ENCODE measurements at places on chromosomes 5 and 9.

DNA sequence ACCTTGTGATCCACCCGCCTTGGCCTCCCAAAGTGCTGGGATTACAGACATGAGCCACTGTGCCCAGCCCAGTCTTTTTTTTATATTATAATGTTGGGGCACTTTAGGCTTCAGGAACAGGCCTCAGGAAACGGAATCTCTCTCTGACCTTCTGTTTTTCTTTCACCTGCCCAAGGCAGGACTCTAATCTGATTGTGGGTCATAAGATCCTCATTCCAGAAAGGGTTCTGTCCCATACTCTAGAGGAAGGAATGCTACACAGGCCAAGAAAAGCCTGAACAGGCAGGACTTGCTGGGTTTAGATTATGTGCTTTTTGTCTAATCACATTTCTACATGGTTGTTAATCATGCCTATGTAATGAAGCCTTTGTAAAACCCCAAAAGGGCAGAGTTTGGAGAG lies 1.8 kb upstream of the CCL28 start:
- DNase-seq, result no peak

DNA sequence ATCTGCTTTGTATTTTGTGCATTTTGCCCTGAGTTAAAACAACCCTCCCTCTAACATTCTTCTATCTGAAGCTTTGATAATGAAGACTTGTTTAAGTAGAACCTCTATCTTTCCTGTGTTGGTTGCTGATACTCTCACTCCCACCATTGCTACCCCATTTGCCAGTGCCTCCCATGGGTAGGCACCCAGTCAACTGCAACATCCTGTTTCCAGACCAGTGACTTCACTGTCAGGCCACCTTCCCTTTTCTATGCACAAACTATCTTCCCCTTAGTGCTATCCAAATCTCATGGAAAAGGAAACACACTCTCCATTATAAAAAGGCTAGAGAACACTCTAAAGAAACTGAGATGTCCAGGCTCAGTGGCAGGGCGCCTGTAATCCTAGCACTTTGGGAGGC lies 5.6 kb upstream of the IARS1 start:
- no peak for DNase-seq

DNA sequence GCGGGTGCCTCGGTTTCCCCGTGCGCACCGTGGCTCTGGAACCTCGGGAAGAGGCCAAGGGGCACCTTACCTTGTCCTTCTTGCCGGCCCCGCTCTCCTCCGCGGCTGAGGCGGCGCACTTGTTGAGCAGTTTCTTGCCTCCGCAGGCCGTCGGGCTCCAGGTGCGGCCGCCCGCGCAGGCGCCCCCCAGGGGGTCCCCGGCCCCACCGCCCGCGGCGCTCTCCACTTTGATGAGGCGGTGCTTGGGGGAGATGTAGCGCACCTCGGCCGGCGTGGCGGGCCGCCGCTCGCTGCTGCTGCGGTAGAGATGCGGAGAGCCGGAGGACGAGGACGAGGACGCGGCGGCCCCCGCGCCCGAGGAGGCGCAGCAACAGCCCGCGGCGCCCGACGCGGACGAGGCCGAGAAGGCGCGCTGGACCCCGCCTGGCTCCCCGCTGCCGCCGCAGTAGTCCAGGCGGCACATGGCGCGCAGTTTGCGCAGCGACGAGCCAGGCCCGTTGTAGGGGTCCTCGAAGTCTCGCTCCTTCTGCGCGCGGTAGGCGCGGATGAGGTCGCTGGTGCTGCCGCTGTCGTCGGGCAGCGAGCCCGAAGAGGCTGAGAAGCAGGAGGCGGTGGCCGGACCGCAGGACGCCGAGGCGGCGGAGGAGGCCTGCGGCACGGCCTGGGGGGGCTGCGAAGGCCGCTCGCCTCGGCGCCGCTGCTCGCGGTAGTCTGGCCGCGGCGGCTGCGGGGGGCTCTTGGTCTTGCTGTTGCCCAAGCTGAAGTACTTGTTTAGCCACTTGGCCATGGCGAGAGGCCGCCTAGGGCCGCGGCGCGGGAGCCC lies 957 bp downstream of the SHB start:
- no peak for DNase-seq

GRCh38 chr5:122789461-122790171 lies 14.7 kb downstream of the SNX2 start:
- no peak for DNase-seq

GRCh38 chr5:68762201-68762600 lies 331.6 kb upstream of the SLC30A5 start:
- DNase-seq, result no peak

DNA sequence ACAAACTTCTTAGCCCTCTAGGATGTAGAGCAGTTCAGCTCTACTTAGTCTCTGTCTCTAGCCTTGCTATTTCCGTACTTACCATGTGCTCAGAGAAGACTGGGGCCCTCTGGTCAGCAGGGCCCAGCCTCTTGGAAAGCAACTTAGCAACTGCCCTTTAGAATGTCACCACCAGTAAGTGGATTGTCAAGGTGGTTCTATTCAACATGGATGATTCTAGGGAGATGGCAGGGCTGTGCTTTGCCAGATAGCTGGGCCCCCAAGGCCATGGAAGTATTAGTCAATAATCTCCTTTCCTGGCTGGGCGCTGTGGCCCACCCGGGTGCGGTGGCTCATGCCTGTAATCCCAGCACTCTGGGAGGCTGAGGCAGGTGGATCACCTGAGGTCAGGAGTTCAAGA lies 177.6 kb upstream of the MVB12B start:
- no peak for DNase-seq

- DNase-seq, result no peak
Measured at GRCh38 chr9:26237256-26237655, 559.0 kb upstream of the TUSC1 start.

GRCh38 chr9:120861935-120862334 lies 15.1 kb downstream of the PHF19 start:
- no peak for DNase-seq

DNA sequence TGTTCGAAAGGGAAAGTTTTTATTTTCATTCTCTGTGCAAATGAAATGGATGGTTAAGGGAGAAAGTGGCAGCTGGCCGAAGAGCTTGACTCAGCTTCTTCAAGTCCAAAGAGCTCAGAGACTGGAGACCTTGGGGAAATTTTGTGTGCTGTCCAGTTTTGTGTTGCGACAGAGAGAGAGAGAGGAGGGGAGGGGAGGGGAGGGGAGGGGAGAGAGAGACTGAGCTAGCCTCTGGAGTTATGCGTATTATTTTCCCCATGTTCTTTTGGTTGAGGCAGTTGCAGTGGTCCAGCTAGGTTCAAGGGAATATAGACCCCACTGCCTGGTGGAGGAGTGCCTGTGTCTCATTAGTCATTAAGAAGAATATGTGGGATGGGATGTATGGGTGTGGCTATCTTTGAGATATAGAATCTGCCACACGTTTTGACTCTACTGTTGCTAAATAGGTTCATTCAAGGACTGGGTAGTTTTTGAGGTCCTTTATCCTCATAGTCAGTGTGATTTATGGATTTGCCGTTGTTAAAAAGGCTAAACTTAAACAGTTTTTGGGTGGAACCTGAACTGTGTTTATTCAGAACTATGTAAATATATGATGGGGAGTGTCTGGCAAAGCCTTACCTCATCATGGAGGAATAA lies 69.7 kb downstream of the ARHGAP26 start:
- no peak for DNase-seq

DNA sequence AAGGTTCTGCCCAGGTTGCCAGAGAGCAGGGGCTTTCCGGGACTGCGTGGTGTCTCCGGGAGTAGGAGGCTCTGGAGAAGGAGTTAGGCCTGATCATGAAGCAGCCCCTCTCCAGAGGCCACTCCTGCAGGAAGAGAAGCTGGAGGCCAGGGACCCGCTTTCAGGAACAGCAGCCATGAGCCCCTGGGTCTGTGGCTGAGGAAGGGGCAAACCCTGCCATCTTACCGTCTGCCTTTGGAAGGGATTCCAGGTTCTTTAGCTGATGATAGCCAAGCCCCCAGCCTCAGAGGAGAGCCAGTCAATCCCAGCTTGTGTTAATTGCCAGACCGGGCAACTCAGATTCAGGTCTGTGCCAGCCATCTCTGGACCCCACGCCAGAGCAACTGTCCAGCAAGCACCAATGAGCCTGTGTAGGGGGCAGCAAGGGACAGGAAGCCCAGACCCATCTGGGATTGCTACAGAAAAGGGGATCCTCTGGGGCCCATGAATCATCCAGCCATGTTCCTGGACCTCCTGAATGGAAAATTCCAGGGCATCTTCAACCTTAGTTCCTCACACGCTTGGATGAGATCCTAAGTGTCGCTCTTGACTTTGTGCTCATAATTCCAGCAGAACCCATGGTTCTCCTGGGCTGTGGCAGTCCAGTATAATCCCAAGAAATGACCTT lies 42.7 kb upstream of the MVB12B start:
- DNase-seq, result no peak

- DNase-seq, result no peak
Measured at GRCh38 chr9:112914524-112914923, 23.8 kb upstream of the SLC46A2 start.
